ENCODE measurements at places on chromosomes 16 and 17.

GRCh38 chr16:66878067-66878466 is 2.2 kb upstream of the PDP2 start:
- no peak for DNase-seq

DNA sequence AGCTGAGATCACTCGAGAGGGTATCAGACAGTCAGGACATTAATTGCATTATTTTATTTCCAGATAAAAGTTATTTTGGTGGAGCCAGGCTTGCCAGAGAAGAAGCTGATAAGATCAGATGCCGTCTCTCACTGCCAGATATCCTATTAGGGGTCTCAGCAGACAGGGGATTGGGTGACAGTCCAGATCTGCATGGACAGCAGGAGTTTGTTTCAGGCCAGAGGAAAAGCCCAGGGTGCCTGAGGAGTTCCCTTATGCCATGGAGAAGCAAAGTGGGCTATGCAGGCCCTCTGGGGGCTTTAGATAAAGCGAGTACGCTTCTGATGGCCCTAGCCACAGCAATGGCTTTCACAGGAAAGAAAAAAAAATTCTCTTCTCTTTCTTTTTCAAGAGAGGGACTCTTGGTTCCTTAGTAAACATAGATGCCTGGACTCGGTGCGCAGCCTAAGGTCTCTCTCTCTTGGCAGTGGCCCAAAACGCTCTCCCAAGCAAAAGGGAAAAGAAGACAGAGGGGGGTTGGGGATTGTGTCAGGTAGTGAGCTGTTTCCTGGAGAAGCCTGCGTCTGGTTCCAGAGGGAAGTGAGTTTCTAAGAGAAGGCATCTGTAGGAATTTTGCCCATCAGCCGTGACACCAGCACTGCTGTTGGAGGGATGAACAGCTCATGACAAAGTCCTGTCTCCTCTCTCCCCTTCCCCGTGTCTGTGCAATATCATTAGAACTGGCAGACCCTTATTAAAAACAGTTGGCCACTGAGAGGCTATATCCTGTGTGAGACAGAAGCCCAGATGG is 166.3 kb upstream of the FOXF1 start:
- DNase-seq: no peak

- no peak for DNase-seq
These were observed 354.6 kb downstream of the CDH8 start for GRCh38 chr16:61681673-61682072.

DNA sequence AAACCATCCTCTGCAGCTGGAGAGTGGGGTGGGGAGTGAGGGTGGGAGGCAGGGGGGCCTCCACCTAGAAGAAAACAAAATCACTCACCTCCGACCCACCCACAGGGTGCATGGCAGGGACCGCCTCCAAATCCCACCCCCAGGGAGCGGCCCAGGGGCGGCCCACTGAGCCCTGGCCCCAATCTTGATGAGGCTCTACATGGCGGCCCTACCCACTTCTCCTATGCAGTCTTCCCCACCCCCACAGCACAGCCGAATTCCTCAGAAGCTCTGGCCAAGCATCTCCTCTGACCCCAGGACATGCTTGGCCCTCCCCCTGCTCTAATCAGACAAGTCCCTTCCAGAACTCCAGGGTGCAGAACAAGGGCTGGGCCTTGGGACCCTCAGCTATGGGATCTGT is 18.2 kb upstream of the FASN start:
- no peak for DNase-seq

GRCh38 chr16:3781421-3781820 is 64.1 kb upstream of the TRAP1 start:
- no peak for DNase-seq

GRCh38 chr17:71764505-71764904 is 356.3 kb upstream of the SOX9 start:
- peak; percentile 15 for DNase-seq

DNA sequence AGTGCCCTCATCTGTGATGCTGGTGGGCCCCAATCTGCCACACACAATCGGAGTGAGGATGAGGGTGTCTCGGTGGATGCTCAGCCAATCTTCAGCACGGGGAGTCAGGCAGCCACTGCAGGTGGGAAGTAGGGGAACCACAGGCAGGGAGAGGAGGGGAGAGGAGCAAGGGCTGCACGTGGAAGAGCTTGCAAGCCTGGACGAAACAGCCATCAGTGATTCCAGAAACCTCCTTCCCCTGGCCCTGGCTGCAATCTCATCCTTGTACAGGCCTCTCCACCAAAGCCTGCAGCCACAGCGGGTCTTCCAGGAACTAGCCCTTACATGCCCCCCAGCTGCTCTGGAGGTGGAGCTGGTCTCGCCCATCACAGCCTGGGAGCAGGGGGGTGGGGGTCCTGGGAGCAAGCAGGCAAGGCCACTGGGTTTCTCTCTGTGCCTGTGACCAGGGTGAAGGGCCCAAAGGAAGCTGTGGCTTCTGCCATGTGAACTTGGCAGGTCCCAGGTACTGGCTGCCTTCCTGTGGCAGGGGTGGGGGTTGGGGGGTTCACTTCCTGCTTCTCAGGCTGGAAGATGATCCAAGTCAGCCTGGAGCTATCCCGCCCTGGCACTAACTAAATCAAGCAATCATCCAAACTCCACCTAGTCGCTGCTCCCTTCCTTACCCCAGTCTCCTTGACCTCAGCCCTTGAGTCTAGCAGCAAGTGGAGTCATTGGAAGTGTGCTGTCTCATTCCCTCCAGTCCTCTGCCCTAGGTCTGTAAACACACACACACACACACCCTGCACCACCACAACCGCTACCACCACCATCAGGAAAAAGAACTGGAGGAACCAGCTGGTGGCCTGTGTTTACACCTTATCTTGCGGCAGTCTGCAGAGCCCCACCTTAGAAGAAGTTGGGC is 29.4 kb upstream of the MLKL start:
- DNase-seq: no peak

GRCh38 chr16:12291989-12292759 is 315.6 kb downstream of the SNX29 start:
- DNase-seq: no peak

DNA sequence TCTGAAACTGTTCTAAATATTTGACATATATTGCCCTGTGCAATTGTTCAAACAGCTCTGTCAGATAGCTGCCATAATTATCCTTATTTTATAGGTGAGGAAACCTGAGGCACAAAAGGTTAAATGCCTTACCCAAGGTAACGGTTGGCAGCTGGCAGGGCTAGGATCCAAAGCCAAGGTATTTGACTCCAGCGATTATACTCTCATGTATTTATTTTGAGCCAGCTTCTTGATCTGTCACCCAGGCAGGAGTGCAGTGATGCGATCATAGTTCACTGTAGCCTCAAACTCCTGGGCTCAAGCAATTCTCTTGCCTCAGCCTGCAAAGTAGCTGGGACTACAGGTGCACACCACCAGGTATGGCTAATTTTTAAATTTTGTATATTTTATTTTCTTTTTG is 7.2 kb downstream of the ENO3 start:
- DNase-seq: no peak

GRCh38 chr17:56679115-56679776 is 85.7 kb downstream of the NOG start:
- DNase-seq: peak; percentile 46

GRCh38 chr16:68478526-68479250 is 30.4 kb upstream of the SMPD3 start:
- no peak for DNase-seq

- no peak for DNase-seq
These were observed 484.9 kb upstream of the EEF2KMT start for GRCh38 chr16:5582529-5582928.

GRCh38 chr17:44804302-44805089 is 25.6 kb downstream of the GJC1 start:
- no peak for DNase-seq

- DNase-seq: no peak
These were observed 70.9 kb upstream of the SOX9 start for GRCh38 chr17:72049914-72050313.

- DNase-seq: no peak
These were observed 693 bp downstream of the CLDN7 start for GRCh38 chr17:7261379-7262191.

DNA sequence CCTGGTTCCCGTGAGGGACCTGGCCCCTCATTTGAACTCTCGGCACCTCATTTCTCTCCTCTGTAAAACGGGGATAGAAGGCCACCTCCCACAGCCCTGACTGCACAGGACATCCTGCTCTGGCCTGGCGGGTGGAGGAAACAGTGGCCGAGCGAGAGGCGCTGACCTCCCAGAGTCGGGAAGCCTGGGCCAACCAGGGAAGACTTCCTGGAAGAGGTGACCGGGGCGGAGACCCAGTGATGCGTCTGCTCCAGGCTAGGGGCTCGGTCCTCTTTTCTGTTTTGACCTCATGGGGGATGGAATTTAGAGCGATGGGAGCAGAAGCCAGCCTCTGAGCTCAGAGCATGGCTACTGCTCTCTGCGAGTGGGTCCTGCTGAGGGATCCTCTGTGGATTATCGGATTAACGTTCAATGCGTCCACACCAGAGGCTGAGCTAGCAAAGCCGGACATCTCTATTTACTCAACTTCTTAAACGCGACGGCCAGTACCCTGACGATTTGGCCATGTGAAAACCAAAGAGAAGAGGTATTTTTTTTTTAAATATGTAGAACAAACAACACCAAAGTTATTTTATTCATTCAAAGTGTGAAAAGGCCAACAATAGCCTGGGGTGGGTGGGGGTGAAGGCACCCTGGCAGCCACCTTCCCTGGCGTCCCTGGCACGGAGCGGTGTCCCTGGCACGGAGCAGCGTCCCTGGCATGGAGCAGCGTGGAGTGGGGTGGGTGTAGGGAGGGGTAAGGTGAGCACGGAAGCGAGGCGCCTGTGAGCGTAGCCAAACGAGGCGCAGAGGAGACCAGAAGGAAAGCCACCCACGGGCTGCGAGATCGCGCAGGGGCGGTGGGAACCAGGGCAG is 9.2 kb upstream of the MSLN start:
- DNase-seq: no peak

GRCh38 chr16:78744099-78744498 is 644.6 kb downstream of the WWOX start:
- no peak for DNase-seq

DNA sequence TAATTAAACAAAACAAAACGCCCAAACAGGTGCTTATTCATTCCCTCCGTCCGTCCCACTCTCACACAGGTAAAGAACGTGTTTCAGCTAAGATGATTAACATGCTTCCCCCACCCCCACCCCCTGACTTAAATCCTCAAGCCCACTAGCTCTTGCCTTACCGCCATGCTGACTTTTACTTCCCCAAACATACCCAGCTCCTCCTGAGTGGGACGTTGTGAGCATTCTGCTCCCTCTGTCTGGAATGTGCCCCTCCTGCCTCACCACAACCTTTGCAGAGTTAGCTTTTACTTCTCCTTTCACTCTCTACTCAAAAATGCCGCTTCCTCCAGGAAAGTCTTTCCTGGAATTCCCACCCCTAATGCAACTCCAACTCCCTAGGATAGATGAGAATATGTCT is 774.0 kb upstream of the RBFOX1 start:
- DNase-seq: no peak

DNA sequence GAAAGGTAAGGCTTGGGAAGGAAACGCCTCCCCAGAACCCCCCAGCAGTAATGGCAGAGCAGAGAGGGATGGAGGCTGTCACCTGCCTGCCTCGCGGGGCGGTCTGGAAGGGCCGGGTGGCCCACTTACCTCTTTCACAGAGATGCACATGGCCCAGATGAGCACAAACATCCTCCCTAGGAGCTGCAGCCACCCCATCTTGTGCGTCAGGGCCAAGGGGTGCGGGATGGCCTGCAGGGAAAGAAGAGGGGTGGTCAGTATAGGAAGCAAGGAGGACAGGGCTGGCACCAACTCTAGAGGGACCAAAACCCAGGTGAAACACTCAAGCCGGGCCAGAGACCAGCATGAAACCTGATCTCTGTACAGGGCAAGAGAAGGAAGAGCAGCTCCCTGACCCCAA is 29.7 kb downstream of the TRPV3 start:
- DNase-seq: no peak

DNA sequence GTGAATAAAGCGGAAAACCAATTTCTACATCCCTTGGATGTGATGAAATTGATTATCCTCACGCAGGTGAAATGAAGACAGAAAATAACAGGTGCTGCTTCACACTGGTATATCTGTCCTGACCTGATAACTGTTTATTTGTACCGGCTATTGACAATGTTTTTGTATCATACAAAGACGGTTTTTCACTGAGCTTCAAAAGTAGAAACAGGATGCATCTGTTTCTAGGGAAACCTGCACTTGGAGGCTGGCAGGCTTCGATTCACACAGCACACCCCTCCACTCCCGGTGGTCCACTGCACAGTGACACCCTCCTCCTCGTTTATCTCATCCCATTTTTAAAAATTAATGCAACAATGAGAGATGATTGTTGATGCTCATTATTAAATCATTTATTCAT is 104.5 kb downstream of the CPPED1 start:
- no peak for DNase-seq

GRCh38 chr16:68264128-68265077 is at the start of gene SLC7A6:
Gene SLC7A6 (plus strand): TSS chr16:68264526. CDS start chr16:68274727, 10,201 bp downstream.
- peak; percentile 75 for DNase-seq

GRCh38 chr16:15996432-15997109 is 47.2 kb downstream of the ABCC1 start:
- no peak for DNase-seq

- no peak for DNase-seq
These were observed 12.7 kb downstream of the KLHL36 start for GRCh38 chr16:84660973-84661372.

- no peak for DNase-seq
These were observed 2.3 kb downstream of the SPACA3 start for GRCh38 chr17:32993977-32994376.

DNA sequence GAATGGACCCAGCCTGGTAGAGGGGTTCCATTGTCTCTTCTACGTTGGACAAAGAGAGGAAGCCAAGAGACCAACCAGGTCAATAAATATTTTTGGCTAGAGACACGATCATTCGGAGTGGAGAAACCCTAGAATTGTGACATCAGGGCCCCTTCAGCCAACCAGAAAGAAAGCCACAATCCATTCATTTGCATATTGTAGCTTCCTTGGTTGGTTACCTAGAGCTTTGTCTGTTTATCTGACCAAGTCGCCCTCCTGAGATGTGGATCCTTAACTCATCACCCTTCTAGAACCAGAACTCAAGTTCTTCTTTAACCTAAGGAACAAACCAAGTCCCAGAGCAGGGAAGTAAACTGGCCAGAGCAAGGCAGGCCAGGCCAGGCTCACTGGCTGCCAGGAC is at the start of gene CCDC182:
CCDC182 (minus strand) TSS at position 58 of the 400 bp plus-strand sequence; CDS start at position 31, 27 bp downstream.
- DNase-seq: no peak

- no peak for DNase-seq
These were observed 365.2 kb downstream of the C16orf95 start for GRCh38 chr16:86951831-86952598.

All from neuronal stem cell (in vitro differentiated cells).